Skin of body (tissue), 3 donors: ENCODE measurements at places on chromosomes 3 and 15. TPM values are rescaled to one million over a fixed set of nuclear protein-coding genes. Genes with fewer than 3 reads are reported as not detected.

The FBXW12 gene
- total RNA-seq, result not detected

The MORC1 gene
- total RNA-seq, result not detected

The GDPGP1 gene
- total RNA-seq, result 2.6 TPM

DNA sequence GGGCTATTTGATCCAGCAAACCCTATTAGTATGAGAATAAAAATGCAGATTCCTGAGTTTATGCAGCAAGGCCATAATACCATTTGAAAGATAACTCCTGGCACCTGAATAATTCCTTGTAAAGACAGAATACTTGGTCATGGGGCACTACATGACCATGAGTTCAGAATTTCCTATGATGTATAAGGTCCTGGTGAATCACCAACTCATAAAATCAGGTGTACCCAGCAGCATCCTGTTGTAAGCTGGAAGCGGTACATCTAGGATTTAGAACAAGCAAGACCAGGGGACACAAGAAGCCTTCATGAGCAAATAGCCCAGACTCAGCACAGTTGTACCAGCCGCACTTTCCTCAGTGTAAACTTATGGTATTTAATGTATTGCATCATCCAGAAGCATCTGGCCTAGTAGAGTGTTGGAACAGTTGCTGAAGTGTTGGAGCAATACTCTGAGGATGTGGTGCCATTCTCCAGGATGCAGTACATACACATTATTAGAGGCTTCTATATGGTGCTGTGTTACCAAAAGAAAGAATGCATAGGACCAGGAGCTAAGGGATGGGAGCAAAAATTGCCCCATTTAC lies 233.4 kb downstream of the SQOR start:
- DNase-seq, result no peak

The PLOD2 gene
- total RNA-seq, result 24.2 TPM

The CPNE4 gene
- total RNA-seq, result 0.20 TPM

- DNase-seq, result no peak
Observed at GRCh38 chr3:135556174-135556573, 409.4 kb upstream of the PPP2R3A start.

- no peak for DNase-seq
Observed at GRCh38 chr3:31173118-31173718, 278.8 kb upstream of the GADL1 start.

GRCh38 chr15:42608110-42608531 lies 32.7 kb downstream of the STARD9 start:
- DNase-seq, result no peak

The STRIT1 gene
- total RNA-seq, result 2.5 TPM

The OXTR gene
- total RNA-seq, result 0.59 TPM

DNA sequence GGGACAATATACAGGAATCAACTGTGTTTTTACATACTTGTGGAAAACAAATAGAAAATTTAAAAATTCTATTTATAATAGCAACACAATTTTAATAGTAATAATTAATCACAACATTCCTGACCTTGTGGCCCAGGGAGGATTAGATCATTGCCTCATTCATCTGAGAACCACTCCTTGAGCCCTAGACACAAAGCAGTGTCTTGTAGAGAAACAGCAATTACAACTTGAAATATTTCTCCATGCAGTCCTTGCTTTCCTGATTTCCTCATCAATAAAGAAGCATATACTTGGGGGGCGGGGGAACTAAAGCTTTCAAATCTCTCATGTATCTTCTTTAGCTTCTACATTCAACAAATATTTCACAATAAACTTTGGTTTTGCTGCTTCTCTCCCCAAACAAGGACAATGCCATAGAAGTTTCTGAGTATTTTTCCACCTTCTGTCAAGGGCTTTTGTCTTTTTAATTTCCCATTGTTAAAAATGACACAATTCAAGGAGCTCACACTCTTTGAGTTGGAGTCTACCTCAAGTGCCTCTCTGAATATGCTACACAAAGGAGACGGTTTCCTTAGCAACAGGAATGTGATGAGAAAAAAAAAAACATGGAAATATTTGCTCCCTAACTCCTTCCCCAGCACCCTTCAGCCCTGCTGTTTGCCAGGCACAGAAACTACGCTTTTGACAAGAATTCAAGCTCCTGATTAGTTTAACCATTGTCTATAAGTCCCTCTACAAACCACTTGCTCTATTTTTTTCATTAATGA lies 118.8 kb downstream of the ARPP21 start:
- DNase-seq, result no peak

DNA sequence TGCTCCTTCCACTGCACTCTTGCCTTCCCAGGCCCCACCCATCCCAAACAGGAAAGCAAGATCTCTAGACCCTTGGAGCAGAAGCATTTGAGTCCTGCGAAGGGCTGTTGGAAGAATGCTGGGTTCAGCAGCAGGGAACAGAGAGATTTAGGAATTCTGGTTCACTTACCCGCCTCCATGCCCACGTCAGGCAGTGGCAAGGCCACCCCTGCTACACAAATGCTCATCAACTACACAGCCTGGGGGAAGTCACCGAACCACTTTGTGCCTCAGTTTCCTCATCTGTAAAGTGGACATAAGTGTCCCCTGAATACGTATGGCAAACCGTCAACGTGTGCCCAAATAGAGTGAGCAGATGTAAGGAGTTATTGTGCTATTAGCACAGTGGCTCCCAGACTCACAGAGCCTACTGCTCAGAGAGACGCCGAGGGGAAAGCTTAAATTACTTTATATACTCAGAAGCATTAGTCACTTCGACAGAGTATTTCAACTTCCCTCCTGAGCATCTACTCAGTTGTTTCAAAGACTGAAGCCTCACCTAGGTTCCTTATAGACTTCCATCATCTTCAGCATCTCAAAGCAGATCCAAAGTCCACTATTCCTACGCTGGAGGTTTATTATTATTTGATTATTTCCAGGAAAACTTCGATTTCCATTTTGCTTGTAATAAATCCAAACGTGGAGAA lies 905 bp downstream of the HOMER2 start:
- DNase-seq, result no peak

- no peak for DNase-seq
Observed at GRCh38 chr3:97763586-97764406, 762 bp upstream of the ARL6 start.

The PTH1R gene
- total RNA-seq, result 18.9 TPM

The NFKBIZ gene
- total RNA-seq, result 29.6 TPM

The CD96 gene
- total RNA-seq, result 2.0 TPM

- DNase-seq, result no peak
Observed at GRCh38 chr15:101004500-101004899, 85.3 kb downstream of the LRRK1 start.

The PEX5L gene
- total RNA-seq, result 0.10 TPM

DNA sequence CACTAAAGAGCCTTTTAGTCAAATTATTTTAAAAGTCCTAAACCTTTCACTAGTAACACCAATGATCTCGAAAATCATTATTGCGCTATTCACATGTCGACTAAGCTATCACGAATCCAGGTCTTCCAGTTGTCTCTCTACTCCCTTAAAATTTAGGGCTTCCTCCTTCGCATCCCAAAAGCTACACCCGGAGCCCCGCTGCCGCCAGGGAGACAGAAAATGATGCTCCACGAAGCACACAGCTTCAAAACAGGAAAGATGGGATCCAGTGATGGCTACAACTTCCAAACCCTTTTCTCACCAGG lies 253 bp downstream of the IFT80 start:
- no peak for DNase-seq

DNA sequence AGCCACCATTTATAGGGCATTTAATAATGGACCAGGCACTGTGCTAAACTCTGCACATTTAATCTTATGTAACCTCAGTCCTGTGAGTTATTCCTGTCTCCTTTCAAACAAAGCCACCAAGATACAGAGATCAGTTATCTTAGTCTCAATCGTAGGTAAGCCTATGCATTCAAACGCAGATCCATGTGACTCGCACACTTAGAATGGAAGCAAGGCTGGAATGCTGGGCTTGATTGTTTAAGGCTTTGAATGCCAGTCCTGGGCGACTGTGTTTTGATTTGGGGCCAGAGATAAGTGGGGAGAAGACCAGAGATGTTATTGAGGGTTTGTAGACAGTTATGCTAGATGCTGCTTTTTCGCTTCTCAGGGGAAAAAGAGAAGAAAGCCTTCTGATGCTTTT lies 22.2 kb downstream of the MED12L start:
- no peak for DNase-seq

- DNase-seq, result no peak
Observed at GRCh38 chr3:359672-360071, 163.1 kb downstream of the CHL1 start.

- DNase-seq, result no peak
Observed at GRCh38 chr3:4949004-4949403, 30.2 kb upstream of the BHLHE40 start.
